Mesangial cell (primary cell): ENCODE measurements at places on chromosomes 16 and 17. TPM values are rescaled to one million over a fixed set of nuclear protein-coding genes. Genes with fewer than 3 reads are reported as not detected.

Gene MYL11
- total RNA-seq: 1.8 TPM in 1 of 2 replicates, not detected in the other

Gene PSMD11
- total RNA-seq: 45.4 and 73.3 TPM in 2 replicates

Gene FAAP100
- total RNA-seq: 51.0 and 63.8 TPM in 2 replicates

Gene SYCE1L
- 2.0 and 9.4 TPM in 2 replicates for total RNA-seq

Gene KIAA0513
- total RNA-seq: 4.1 and 8.6 TPM in 2 replicates

Gene MYCBPAP
- total RNA-seq: 0.76 and 0.98 TPM in 2 replicates

Gene PPP1R27
- total RNA-seq: not detected in 2 replicates

Gene PRSS53
- 0.81 and 1.6 TPM in 2 replicates for total RNA-seq

Gene OXLD1
- total RNA-seq: 45.1 and 69.1 TPM in 2 replicates

Gene CLEC3A
- total RNA-seq: not detected in 2 replicates
